Fibroblast of lung (primary cell): ENCODE measurements at places on chromosomes 12 and 14. TPM values are rescaled to one million over a fixed set of nuclear protein-coding genes. Genes with fewer than 3 reads are reported as not detected.
A peak's percentile ranks its signal among the peaks of the same experiment; 100 is the strongest.

- no peak for DNase-seq
Measured at GRCh38 chr12:21678959-21679358, 21.3 kb upstream of the LDHB start.

DNA sequence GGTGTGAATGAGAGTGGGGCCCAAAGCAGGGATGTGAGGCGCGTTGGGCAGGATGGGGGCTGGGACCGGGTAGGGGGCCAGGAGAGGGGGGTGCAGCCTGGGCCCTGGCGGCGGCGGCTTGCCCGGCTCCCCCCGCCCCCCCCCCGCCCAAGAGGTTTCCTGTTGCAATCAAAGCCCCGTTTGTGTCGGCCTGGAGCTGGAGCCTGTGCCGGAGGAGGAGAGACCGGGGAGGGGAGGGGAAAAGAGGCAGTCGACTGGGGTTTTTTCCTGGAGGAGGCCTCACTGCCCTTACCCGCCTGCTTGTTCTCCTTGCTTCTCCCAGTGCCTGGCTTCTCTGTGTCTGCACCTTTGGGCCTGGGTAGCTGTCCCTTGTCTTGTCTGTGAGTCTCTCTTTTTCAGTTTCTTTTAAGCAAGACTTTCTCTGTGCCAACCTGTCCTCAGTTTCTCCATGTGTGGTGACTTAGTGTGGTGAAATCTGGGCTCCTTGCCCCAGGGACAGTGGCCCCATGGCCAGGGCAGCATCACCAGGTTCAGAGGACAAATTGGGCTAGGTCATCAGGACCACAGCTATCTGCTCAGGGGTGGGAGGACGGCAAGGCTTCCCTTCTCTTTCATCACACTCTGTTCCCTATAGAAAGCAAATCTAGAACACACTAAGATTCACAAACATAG lies 8.5 kb downstream of the RARG start:
- DNase-seq = peak; percentile 64

GRCh38 chr12:1929985-1930802 lies 11.7 kb upstream of the CACNA2D4 start:
- no peak for DNase-seq

- DNase-seq = peak; percentile 93
Measured at GRCh38 chr12:47034661-47035060, 44.8 kb upstream of the PCED1B start.

GRCh38 chr12:65642061-65642661 lies 182.1 kb upstream of the HMGA2 start:
- no peak for DNase-seq

DNA sequence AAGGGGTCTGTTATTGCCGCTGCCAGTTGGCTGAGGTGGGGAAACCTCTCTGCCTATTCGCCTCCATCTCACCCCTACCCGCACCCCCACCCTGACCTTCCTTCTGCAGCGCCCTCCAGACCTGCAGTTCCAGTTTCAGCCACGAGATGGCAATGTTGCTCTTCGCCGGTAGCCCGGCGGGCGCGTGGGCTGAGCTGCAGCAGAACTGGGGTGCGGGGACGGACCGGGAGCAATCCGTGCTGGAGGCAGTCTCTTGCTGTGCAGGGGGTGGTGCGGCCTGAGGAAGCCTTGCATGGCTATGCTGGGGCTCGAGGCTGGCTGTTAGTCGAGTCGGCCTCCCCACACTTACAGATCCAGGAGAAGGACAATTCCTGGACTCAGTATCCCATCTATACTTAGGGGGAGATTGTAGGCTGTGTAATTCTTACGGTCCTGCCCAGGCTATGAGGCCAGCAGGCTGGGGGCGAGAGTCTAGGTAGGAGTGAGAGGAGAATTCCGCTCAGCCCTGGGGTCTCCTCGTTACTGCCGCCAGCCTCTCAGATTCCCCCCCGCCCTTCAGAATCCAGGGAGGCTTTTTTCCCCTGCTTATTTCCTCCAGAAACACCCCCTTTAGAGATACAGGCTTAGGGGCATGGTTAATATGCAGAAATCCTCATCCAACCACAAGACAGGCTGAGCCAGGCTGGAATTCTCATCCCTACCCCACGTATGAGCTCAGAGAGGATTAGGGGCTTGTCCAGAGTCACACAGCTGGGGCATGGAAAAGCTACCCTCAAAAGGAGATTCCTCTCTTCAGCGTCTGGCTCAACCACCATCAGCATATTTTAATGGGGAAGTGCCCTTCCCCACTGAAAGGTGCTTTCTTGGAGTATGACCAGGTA lies 118.2 kb downstream of the AACS start:
- peak; percentile 74 for DNase-seq

The MYF5 gene
- not detected in 2 replicates for total RNA-seq

The KRT85 gene
- total RNA-seq = not detected in 2 replicates

The IFI27L2 gene
- 114 and 225 TPM in 2 replicates for total RNA-seq

The TPH2 gene
- total RNA-seq = not detected in 2 replicates

The LIN52 gene
- 8.2 and 11.9 TPM in 2 replicates for total RNA-seq

The NPFF gene
- not detected in 2 replicates for total RNA-seq

The ASB2 gene
- 0.51 and 0.99 TPM in 2 replicates for total RNA-seq

The GPRC5D gene
- total RNA-seq = not detected in 2 replicates

The RAB5B gene
- total RNA-seq = 46.2 and 55.3 TPM in 2 replicates

The NR4A1 gene
- 2.1 and 3.8 TPM in 2 replicates for total RNA-seq

The SLC35E3 gene
- 3.6 and 4.1 TPM in 2 replicates for total RNA-seq

The KCNA1 gene
- under 0.01 TPM in 1 of 2 replicates, not detected in the other for total RNA-seq
